ENCODE measurements at places on chromosomes 13 and 19.

GRCh38 chr19:30303131-30303654, 69.0 kb upstream of the ZNF536 start:
- no peak for DNase-seq

GRCh38 chr19:45998834-45999233, 3.6 kb downstream of the CCDC61 start:
- DNase-seq, result no peak

DNA sequence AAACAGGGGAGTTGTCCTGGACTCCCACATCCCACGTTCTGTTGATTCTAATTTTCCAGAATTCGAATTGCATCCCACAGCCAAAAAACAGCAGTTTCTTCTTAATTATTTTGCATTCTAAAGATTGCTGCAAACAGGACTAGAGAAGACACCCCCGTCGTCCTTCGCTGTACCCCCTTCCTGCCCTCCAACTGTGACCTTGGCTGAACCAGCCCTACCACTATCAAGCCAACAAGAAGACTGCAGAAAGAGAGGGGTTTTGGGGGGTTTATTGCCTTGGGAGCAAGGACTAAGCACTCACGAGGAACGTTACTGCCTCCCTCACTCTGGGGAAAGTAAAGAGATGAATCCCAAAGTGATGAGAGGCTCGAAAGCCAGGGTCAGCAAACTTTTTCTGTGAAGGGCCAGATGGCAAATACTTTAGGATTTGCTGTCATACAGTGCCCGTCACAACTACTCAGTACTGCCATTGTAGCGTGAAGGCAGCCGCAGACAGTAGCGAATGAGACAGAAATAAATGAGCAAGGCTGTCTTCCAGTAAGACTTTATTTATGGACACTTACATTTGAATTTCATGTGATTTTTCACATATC, 32.5 kb upstream of the KATNAL1 start:
- no peak for DNase-seq

DNA sequence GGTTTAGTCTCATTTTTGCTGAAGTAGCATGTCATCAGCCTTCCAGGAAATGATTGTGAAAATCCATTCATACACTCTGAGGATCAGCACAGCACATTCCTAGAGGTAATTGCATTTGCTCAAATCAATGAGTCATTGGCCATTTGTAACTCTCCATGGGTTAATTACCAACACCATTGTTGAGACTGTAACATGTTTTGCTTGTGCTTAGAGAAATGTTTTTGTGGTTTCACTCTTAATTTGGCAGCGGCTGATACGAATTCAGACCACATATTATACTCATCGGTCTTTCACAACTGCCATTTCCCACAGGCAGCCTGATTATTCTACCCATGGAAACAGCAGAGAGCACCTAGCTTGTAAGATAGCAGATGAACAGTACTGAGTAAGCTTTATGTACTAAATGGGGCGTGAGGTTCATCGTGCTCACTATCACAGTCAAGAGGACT, 110.3 kb downstream of the NHLRC3 start:
- DNase-seq, result no peak

- DNase-seq, result no peak
These were observed 406.8 kb downstream of the MYO16 start for GRCh38 chr13:109036078-109036780.

GRCh38 chr19:17069193-17069592, 6.1 kb downstream of the HAUS8 start:
- no peak for DNase-seq

GRCh38 chr19:15934332-15935078, at the start of gene CYP4F11:
Gene CYP4F11, minus strand, starts transcription at chr19:15934529. Its CDS starts 121 bp downstream, at chr19:15934408.
- DNase-seq, result peak; percentile 81

- no peak for DNase-seq
These were observed 2.9 kb downstream of the C13orf46 start for GRCh38 chr13:113970810-113971470.

Measured in H54 (cell line).